ENCODE measurements at places on chromosomes 4 and X.

DNA sequence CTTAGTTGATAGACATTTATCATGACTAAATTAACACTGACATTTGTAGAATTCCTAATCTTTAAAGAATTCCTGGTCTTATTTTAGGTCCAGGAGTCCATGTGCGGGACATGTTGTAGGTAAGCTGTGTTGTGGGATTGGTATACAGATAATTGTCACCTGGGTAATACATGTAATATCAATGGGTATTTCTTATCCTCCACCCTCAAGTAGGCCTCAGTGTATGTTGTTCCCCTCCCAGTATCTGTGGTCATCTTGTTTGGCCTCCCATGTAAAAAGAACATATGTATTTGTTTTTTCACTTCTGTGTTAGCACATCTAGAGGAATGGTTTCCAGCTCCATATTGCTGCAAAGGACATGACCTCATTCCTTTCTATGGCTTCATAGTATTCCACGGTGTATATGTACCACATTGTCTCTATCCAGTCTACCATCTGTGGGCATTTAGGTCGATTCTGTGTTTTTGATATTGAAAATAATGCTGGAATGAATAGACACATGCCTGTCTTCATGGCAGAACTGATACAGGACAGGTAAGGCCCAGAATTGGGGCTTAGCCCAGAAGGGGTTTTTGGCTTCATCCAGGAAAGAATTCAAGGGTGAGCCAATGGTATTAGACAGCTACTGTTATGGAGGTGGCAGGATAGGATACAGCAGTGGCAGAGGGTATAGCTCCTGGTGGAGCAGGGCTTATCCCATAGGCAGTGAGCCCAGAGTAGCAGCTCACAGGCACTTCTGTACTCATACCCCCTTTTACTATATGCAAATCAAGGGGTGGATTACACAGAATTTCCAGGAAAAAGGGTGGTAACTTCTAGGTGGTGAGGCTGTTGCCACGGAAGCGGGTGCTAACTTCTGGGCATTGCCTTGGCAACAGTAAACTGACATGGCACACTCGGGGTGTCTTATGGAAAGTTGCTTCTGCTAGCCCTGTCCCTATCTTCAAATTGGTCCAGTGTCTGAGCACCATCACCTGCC lies 66.1 kb upstream of the WDR1 start:
- no peak for DNase-seq

GRCh38 chr4:101186567-101187184 lies 160.7 kb downstream of the PPP3CA start:
- DNase-seq: no peak

DNA sequence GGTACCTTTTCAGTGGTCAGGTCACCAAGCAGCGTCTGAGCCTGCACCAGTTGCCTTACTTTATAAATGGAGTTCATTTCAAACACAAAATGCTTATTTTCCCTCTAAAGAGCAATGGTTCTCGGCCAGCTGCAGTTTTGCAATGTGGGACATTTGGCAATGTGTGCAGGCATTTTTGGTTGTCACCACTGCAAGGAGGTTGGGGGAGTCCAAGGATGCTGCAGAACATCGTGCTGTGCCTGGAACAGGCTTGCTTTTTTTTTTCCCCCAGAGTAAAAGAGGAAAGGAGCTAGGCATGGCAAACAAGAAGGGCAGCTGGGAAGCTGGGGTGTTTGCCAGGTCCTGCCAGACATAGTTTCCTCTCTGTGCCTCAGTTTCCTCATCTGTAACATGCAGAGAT lies 115.6 kb downstream of the GPR143 start:
- DNase-seq: no peak

- no peak for DNase-seq
Measured at GRCh38 chrX:101252634-101253033, 33.0 kb downstream of the DRP2 start.

GRCh38 chr4:55636656-55636999 lies 530 bp upstream of the NMU start:
- DNase-seq: no peak

DNA sequence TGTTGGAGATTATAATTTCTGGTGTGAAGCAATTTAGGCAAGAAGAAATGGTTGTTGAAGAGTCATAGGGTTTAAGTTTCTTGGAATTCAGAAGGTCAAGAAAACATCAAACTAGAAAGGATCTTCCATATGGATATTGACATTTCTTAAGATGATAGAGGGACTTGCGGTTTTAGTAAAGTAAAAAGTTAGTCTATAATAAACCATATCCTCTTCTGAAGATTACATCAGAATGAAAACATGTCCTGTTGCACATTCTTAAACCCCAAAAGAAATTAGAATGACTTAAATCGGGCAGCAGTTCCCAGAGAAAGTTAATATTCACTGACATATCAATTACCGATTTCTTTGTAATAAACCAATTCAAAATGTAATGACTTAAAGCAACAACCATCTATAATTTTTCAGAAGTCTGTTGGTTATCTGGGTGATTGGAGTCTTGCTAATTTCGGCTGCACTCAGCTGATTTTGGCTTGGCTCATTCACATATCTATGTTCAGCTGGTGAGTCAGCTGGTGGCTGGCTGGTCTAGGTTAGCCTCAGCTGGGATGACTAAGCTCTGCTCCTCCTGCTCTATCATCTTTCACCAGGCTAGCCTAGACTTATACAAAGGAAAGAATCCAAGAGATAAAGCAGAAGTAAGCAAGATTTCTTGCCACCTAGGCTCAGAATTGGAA lies 24.4 kb upstream of the DYNLT3 start:
- no peak for DNase-seq

- no peak for DNase-seq
Measured at GRCh38 chr4:6196324-6196723, 4.0 kb downstream of the JAKMIP1 start.

- no peak for DNase-seq
Measured at GRCh38 chrX:72270316-72270866, 6.7 kb downstream of the RPS4X start.

DNA sequence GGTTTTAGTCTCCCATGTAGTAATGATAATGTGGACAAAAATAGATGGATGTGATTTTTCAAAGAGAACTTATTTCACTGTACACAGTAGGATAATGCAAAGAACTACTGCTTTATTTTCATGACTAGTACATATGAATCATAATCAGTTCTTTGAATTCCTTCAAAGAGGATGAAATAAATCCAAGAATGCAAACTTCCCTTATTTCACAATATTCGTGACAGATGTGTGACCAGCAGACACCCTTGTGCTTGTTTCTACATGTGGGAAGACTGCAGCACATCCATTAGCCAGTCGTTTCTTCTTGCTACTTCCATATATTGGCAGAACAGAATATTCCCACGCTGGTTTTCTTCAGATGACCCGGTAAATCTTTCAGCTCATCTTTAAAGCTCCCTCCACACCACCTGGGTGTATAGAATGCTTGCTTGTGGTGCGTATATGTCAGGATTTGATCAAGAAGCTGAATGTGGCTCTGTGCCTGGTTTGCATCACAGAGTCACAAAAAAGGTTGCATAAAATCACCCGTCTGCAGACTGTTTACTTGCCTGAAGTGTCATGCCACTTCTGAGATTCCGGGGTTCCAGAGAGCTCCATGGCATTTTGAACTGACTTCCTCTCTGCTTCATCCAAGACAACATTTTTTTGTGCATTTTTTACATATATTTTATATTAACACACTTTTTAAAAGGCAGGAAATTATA lies 47.7 kb upstream of the FAT4 start:
- no peak for DNase-seq

DNA sequence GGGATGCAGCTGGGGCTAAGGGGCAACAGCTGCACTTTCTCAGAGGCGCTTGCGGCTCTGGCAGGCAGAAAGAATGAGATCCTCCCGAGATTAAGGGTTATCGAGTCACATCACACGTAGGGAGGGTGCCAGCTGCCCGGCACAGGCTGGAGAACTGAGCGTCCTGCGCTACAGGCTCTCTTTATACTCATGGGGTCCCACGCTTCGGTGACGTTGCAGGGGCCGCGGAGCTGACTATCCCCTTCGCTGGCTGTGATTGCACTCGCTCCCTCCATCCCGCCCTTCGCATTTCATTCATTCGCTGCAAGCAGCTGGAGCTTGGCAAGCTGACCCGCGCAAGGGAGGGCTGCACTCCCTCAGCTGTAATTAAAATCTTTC lies at the start of gene TACR3:
TSS of gene TACR3 (minus strand) at position 156 of the 378 bp plus-strand sequence. CDS start 310 bp downstream, outside the sequence.
- no peak for DNase-seq

- peak; percentile 9 for DNase-seq
Measured at GRCh38 chr4:106809076-106809475, 227.0 kb downstream of the DKK2 start.

Data from NT2/D1 (cell line).